MCF 10A (cell line): ENCODE measurements at places on chromosomes 6 and 20.

DNA sequence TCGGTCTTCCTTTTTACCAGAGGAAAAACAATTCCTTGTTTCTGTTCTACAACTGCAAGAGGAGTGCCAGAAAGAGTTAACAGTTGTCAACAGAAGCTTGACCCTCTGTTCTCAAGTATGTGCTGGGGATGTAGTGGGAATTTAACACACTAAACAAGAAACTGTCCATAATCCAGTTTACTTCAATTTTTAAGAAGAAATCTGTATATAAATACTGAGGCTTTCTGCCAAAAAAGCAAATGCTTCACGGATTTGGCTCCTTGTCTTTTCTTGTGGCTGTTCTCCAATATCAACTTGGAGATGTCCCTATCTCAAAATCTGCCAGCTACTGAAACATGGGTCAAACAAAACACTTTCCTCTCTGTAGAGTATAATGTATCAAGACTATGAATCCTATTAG lies 26.8 kb downstream of the REV3L start:
- no peak for DNase-seq

- peak; percentile 67 for DNase-seq
Measured at GRCh38 chr20:62738025-62738881, 29.6 kb downstream of the NTSR1 start.

GRCh38 chr20:23167431-23167830 lies 81.3 kb upstream of the CD93 start:
- peak; percentile 42 for DNase-seq

DNA sequence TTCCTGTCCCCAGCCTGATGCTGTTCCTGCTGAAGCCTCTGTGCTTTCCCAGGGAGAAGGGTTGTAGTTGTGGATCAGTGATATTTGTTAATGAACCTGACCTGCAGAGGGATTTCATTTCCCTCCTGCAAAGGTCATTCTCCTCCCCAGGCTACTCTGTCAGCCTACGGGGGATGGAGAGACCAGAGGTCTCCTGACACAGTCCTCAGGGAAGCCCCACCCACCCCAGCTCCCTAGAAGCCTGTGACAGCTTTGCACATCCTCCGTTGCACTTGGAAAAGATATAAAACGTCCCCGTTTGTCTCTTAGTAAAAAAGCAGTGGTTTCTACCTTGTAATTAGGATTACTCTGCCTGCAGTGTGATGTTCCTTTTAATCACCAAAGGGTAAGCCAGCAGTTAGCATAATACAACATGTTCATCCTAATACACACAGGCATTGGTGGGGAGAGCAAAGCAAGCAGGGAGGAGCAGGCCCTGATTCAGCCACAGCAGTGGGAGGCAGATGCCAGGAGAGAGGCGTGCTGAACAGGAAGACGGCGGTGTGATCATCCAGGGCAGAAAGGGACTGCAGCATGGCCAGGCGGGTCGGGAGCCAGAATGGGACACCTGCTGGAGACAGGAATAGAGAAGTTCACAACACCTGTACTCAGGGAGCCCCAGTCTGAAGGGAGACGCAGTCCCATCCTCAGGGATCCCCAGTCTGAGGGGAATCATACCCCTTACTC lies 293.5 kb downstream of the LRFN2 start:
- DNase-seq: no peak

DNA sequence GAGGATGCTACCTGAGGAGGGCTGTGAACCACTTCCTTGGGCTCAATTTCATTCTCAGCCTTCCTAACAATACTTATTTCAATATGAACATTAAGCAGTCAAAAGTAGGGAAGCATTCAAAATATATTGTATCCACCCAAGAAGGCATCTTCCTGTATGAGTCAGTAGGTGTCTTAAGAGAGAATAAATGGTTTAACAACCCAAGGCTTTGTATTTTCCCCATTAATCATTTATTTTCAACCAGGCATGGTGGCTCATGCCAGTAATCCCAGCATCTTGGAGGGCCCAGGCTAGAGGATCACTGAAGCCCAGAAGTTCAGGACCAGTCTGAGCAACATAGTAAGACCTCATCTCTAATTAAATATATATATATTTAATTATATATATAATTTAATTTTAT lies 74.5 kb upstream of the MARCKS start:
- no peak for DNase-seq

- no peak for DNase-seq
Measured at GRCh38 chr20:53738945-53739798, 145.5 kb upstream of the ZNF217 start.

DNA sequence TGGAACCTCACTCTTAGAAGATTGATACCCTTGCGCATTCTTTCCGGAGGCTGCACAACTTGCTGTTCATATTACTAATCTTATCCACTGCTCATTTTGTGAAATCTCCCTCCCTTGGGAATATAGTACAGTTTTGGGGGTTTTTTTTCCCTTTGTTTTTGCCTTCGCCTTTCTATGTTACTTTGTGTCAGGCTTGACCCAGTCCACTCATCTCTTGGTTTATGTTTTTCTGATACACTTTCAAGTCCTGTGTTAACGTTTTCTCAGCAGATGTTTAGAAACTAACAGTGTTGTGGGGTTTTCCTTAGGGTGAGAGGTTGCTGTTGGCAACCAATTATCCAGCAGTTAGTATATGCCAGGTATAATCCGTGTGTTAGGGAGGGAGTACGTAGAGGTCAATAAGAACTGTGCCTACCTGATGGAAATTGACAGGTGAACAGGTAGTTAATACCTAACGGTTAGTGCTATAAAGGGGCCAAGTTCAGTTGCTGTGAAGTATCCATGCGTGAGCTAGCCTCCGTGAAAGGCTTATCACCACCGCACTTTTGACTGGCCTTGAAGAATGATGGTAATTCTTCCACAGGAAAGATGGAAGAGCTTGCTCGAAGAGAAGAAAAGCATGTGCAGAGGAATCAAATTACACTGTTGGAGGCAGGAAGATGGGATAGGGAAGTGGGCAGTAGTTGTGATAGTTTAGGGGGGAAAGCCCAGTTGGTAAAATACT lies 1.4 kb downstream of the NFYA start:
- DNase-seq: peak; percentile 49

- no peak for DNase-seq
Measured at GRCh38 chr6:26335631-26336323, 29.2 kb upstream of the BTN3A2 start.

GRCh38 chr6:97591955-97592354 lies 308.9 kb upstream of the MMS22L start:
- no peak for DNase-seq

GRCh38 chr6:32855467-32856174 lies 1.6 kb downstream of the PSMB9 start:
- DNase-seq: no peak

DNA sequence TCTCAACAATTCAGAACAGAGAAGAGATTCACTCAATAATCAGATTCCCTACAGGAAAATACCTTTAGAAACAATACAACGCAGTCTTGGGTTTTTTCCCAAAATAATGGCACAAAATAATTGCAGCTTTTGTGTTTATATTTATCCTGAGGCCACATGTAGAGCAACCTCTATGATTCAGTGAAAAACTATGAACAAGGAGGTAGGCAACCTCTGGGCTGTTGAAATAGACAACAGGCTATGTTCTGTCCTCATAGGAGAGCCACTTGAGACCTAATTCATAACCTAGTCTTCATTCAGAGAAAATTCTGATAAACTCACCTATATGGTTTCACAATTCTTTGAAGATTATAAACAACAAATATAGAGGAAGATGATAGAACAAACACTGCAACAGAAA lies 118.3 kb downstream of the KHDC1L start:
- DNase-seq: no peak

GRCh38 chr6:26231006-26231587 lies 133.9 kb upstream of the BTN3A2 start:
- DNase-seq: no peak

- peak; percentile 36 for DNase-seq
Measured at GRCh38 chr20:40797425-40797824, 108.4 kb upstream of the MAFB start.

DNA sequence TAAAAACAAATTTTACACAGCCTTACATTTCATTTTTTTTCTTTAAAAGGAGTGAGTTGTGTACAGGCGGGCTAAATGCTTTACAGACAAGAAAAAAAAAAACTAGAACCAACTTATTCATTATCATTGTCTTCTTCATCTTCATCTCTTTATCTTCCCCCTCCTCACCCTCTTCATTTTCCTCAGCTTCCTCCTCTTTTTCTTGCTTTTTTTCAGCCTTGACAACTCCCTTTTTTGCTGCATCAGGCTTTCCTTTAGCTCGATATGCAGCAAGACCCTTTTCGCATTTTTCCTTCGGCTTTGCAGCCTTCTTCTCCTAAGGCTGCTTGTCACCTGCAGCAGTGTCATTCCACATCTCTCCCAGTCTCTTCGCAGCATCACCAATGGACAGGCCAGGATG lies 86.9 kb upstream of the GCM1 start:
- DNase-seq: no peak

- no peak for DNase-seq
Measured at GRCh38 chr6:17018425-17018824, 83.4 kb upstream of the STMND1 start.

- DNase-seq: no peak
Measured at GRCh38 chr6:142336787-142337186, 35.0 kb downstream of the ADGRG6 start.

DNA sequence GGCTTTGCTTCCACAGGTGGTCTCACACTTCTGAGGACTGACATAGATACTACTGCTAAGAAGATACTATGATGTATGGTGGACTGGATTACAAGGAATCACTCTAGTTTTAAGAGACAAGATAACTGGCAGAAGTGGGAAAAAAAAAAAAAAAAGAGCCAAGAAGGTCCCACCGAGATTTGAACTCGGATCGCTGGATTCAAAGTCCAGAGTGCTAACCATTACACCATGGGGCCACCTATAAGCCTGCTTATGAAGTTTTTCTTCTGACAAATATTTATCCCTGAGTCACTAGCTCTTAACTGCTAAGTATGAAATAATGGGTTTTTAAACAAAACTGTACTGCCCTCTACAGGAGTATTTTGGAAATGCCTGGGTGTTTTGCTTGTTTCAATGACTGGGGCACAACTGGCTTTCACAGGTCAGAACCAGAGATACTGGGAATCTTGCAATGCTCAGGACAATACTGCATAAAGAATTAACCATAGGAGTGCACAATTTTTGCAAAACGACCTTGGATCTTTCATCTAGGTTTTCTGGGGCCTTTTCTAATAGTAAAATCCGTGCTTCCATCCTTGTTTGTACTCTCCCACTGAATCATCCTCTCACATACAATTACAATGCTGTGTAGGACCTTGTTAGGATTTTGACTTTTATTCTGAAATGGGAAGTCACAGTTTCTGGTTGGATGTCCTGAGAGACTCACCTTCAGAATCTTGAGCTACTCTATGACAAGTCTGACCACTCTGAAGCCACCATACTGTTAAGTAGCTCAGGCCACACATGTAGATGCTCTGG lies 116.3 kb downstream of the OR2B2 start:
- DNase-seq: peak; percentile 91
